ENCODE measurements at places on chromosomes 7 and 10.

- DNase-seq = no peak
These were observed 1053.3 kb downstream of the SORCS1 start for GRCh38 chr10:106111246-106111645.

DNA sequence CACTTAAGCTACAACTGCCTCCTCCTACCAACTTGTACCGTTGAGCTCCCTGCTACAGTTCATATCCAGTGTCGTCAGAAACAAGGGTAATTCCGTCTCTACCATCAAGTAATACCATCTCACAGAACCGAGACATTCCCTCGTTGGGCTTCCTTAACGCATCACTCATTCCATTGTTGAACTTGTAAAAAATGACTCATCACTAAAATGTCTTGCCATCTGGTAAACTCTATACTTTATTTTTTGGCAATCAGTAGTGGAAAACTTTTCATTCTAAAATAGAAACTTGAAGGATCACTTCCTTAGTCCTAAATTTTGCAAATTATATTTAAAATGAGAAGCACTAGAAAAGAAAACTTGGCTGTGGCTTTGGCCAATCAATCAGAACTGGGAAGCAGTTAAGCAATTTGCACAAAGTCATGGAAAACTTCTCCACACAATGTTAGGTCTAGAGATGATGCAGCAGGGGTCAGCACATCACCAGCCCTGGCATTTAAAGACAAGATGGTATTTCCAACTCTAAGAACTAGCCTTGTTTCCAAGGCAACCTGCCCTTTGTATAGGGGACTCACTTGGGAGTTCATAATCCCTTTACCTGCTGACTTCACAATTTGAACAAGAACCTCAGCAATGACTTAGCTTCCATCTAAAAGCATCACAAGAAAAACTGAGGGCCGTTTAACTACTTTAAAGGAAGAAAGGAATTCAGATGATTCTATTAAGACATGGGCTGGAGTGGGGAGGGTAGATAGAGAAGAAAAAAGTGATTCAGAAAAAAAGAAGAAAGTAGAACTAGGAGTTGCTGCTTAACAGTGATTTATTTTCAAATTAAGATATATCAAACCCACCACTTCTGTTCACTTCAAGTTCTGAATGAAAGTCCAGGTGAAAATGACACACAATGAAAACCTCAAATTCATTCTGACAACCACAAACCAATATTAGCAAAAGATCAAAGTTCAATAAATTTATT is 288.1 kb downstream of the PARD3 start:
- DNase-seq = peak; percentile 95

DNA sequence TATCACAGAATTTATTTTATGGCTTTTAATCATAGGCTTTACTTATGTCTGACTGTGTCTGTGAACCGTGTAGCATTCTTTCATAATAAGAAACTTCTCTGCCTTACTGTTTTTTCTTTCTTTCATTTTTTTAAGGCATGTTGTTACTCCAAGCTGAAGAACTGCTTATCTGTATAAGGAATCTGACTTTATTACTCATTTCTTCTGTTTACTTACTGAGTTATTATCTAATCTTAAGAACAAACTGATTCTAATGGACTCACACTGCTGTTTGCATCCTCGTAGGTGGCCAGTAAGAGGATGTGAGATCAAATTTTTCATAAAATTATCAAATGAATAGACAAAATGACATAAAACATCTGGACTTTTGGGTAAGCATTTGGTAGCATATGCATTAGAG is 54.7 kb upstream of the DNAJC1 start:
- DNase-seq = no peak

DNA sequence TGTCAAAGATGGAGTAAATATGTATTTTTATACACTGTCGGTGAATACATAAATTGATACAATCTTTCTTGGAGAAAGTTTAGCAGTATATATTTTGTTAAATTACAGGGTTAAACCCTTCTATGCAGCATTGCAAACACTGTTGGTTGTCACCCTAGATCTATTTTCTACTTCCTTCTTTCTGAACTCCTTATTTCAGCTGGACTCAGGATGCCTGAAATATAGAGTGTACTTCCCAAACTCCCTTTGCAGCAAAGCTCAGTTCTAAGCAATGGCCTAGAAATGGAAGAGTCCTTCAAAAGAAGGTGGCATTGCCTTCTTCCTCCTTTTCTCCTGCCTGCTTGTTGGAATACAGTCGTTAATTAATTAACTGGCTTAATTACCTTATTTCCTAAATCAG is 20.6 kb downstream of the CUBN start:
- no peak for DNase-seq

DNA sequence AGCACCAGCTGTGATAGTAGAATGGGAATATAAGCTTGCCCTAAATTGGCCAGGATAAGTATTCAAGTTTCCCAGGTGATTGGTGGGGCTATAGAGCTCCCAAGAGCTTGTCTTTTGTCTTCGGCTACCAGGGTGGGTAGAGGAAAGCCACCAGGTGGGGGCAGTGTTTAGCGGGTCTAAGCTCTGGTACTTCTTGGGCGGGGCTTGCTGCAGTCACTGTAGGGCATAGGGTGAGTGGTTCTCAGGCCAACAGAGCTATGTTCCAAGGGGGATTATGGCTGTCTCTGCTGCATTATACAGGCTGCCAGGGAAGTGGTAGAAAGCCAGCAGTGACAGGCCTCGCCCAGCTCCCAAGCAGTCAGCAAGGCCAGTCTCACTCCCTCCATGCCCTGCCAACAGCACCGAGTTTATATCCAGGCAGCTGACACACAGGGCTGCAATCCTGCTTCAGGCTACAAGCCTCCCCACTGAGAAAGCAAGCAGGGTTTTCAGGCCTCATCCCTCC is 110.7 kb downstream of the ZNF467 start:
- DNase-seq = peak; percentile 33

DNA sequence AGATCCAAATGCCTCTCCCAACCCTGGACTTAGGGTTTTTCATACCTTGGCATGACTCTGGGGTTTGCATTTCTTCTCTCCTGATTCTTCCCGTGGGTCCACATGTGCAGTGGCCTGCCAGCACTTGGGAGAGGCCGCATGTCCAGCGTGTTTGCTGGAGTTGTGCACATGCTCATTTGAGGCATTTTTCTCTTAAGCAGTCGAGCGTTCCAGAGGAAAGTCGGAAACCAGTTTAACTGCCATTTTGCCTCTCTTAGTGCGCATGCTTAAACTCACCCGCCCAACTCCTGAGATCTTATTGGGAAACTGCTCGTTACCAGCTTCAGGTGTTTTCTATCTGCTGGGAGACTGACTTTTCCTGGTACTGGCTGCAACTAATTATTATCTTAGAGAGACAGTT is 888.4 kb upstream of the PHF14 start:
- DNase-seq = no peak

GRCh38 chr10:72330069-72330426 is 24.7 kb downstream of the DNAJB12 start:
- no peak for DNase-seq

- no peak for DNase-seq
These were observed 87.9 kb downstream of the ACTR3B start for GRCh38 chr7:152847386-152847908.

DNA sequence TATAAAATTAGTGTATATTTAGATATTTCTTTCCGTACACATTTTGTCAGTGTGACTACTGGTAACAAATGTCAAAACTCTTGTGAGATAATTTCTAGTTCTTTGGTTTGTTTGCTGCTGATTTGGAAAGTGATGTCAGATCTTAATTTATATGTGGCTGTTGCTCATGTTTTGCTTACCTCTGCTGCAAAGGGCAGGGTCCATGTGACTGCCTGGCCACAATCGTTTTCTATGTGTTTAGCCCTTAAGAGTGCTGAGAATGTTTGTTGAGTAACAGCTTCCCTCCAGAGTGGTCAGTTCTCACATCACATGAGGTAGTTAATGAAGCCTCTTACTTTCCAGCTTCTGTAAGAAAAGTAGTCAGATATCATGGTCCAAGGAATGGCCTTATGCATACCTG is 4.2 kb downstream of the NRBF2 start:
- peak; percentile 45 for DNase-seq

GRCh38 chr7:148882841-148883265 is 1.2 kb downstream of the EZH2 start:
- peak; percentile 26 for DNase-seq

GRCh38 chr7:152148706-152149105 is 123.2 kb downstream of the GALNT11 start:
- no peak for DNase-seq

GRCh38 chr10:49761789-49762565 is at the start of gene OGDHL:
TSS of gene OGDHL (minus strand) at chr10:49762323. CDS start at chr10:49758592, 3,731 bp downstream.
- peak; percentile 27 for DNase-seq

- peak; percentile 70 for DNase-seq
These were observed 20.0 kb downstream of the ARHGAP21 start for GRCh38 chr10:24703700-24704099.

- peak; percentile 28 for DNase-seq
These were observed 169.0 kb upstream of the TMEM229A start for GRCh38 chr7:124201768-124202349.

- DNase-seq = no peak
These were observed 677 bp downstream of the TSPAN14 start for GRCh38 chr10:80454513-80455460.

DNA sequence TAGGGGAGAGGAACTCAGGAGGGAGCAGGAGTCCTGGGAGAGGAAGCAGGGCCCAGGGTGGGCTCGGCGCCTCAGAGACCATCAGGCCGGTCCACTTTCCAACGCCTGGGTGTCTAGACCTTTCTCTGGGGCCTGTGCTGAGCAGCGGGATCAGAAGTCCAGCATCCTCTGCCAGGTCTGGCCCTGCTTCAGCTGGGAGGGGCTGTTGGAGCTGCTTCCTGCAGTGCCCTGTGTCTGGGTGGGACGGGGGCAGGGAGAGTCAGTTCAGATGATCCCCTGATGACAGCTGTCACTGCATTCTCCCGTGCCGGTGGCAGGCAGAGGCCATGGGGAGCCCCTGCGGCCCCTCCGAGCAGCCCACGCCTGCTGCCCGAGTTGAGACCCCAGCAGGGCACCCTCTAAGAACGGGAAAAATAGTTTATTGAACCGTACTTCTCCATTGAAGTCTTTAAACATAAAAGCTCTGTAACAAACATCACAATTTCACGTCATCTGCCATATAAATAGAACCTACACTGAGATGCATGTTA is 23.3 kb downstream of the AP5Z1 start:
- no peak for DNase-seq

DNA sequence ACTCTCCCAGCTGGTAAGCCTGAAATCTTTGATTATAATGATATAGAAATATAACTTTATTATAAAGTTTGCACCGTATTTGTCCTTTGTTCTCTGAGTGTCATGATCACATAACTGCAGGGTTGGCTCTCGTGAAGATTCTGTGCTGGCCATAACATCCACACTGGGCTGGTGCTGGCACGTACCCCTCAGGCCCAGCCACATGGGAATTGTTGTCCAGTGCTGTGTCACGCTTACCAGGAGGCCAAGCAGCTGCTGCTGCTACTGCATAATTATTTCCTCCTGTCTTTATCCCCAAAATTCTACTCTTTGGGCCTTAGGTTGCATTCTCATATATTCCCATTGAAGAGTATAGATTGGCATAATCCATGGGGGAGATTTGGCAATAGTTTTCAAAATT is 20.8 kb upstream of the UCN3 start:
- DNase-seq = no peak

DNA sequence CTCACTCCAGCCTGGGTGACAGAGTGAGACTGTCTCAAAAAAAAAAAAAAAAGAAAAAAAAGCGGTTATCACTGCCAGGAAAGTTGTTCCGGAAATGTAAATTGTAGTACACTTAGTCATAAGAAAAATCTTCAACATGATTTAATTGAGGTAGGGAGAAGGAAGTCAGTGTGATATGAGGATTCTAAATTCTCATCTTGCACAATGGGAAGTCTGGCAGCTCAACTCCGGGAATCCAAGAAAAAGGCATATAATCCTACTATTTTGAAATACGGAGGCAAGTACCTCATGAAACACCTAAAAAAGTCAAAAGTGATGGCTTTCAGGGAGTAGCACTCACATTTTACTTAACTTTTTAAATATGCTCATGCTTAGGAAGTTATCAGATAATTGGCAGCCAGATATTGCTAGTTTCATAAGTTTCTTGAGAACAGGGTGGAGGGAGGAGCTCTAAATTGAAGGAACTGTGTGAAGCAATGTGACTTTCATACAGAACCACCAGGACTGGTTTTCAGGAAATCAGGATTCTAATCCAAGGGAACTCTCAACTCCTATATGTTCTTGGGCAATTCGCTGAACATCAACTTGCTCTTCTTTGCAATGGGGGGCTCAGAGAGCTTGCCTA is 2.7 kb upstream of the C7orf25 start:
- peak; percentile 36 for DNase-seq

DNA sequence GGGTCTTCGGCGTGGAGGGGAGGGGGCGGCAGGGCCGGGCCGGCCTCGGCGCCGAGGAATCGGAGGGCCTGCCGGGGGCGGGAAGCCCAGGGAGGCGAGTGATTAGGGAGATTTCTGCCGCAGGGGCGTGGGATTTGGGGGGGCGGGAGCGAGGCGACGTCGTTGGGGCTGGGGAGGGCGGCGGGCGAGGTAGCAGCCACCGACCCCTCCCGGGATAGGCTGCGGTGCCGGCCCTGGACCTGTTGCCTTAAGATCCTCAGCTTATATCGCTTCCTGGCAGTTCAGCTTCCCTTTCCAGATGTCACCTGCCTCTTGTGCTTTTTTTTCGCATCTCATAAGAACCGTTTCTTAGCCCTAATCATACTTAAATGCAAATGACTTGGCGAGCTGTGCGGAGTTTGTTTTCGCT is 655 bp downstream of the LMTK2 start:
- DNase-seq = no peak

DNA sequence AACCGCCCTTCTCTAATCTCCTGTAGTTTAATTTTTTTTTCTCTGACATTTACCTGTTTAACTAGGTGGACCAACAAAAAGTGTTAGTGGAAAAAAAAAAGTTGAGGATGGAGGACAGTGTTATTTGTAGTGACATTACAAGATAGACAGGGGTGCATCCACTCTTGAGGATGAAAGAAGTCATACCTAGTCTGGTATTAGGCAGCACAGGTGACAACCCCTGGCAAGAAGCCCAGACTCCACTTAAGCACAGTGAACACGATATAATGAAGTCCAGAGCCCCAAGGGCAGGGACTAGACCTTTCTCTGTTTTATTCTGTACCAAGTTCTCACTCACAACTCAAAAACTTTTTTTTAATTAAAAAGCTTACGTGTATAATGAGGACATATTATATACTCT is 268.4 kb downstream of the GPR37 start:
- DNase-seq = no peak

DNA sequence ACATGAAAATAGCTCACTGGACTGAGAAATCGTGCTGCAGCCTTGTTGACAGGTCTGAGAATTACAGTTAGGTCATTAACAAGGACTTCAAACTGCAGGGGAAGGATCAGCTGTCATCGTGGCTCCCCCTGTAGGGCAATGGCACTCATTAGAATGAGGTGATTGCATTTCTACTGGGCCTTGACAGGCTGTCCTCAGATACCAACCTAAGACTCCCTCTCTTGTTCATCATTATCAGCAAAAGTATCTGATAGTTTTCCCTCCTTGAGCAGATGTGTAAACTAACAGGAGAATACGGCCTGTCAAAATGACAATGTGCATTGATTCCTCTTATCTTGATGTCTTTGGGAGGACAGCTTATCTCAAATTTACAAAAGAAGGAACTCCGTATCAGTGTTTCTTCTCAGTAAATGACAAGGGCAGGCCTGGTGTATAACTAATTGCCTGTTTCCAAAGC is 648.5 kb upstream of the LRRN3 start:
- DNase-seq = peak; percentile 20

Data from astrocyte of the spinal cord (primary cell).